ENCODE measurements at places on chromosomes 12 and 14.

DNA sequence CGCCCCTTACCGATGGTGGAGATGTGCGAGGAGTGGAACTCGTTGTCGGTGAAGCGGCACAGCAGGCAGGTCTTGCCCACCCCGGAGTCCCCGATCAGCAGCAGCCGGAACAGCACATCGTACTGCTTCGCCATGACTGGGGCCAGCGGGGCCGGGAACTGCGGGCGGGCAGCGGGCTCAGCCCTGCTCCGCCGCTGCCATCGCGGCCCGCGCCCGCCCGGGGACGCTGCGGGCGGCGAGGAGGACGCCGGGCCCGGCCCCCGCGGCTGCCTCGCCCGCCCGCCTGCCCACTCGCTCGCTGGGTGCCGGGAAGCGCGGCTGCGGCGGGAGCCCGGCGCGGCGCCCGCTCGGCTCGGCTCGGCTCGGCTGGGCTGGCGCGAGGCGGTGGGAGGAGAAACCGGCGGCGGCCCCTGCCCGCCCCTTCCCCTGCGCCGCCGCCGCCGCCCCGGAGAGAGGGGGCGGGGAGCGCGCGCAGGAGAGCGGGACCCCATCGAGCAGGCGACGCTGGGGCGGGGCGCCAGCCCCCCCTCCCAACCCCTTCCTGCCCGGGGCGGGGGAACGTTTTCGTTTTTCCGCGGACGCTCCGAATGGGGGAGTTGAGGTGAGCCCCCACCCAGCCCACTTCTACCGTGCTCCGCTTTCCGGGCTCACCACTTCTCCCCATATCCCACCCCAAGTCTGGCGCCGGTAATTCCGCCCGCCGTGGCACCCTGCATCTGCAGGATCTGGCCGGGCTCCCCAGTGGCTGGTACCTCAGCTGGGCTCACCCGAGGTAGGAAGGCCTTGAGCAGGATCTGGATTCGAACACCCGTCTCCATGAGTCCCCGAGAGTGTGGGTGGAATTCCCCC, at the start of gene RAB15:
RAB15 (minus strand) TSS at position 394 of the 849 bp plus-strand sequence; CDS start at position 134, 260 bp downstream.
- DNase-seq = no peak

DNA sequence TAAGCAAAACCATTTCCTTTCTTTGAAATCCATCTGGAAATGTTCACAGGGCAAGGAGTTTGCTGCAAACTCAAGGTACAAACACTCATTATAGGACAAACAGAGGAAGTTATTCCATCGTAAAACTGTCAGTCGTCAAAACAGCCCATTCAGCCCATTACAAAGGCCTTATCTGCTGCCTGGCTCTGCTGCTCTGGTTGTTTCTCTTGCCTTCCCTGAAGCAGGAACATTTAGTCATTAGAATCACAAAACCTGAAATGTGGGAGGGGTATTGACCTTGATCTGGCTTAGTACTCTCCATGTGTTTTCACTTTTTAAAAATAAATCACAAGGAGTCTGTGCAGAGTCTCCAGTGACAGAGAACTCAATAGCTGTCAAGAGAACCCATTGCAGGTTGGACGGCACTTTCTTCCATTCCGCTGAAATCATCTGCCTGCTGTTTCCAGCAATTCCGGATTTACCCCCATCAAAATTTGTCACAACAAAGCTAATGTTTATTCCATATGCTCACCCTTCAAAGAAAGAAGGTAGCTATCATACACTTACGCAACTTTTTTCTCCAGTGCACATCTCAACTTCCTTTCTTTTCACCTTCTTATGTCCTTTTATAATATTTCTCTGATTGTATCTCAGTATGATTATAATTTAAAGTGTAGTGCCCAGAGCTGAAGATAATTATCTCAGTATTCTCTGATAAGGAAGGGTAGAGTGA, 24.6 kb upstream of the ITPR2 start:
- DNase-seq = no peak

- no peak for DNase-seq
Measured at GRCh38 chr12:53589423-53589822, 36.8 kb downstream of the ATF7 start.

GRCh38 chr12:109513051-109513450, 35.6 kb downstream of the UBE3B start:
- no peak for DNase-seq

DNA sequence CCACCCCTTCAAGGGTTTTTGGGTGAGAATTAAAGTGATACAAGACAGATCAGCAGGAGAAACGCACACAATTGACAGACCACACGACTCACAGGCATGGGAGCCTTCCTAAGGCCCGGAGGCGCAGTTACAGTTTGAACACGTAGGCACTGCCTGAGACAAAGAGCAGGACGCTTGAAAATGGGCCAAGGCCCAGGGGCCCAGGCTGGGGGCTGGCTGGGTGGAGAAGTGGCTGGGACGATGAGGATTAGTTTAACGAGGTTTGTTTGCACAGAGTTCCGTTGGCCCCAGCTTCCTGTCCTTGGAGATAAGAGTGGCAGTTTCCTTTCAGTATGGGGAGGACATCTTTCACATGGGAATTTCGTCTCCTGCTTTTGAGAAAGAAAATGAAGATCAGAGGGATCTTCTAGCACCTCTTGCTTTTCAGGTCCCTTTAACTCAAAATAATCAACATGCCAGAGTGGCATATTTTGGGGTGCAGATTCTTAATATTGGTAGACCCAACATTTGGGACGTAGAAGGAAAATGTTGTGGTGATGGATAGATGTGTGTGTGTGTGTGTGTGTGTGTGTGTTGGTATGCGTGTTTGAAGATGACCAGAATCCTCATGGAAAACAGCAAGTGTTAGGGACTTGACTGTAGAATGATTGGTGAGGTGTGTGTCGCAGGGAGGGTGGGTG, 44.6 kb downstream of the DLK1 start:
- no peak for DNase-seq

GRCh38 chr14:37595809-37596621, 586 bp downstream of the TTC6 start:
- no peak for DNase-seq

DNA sequence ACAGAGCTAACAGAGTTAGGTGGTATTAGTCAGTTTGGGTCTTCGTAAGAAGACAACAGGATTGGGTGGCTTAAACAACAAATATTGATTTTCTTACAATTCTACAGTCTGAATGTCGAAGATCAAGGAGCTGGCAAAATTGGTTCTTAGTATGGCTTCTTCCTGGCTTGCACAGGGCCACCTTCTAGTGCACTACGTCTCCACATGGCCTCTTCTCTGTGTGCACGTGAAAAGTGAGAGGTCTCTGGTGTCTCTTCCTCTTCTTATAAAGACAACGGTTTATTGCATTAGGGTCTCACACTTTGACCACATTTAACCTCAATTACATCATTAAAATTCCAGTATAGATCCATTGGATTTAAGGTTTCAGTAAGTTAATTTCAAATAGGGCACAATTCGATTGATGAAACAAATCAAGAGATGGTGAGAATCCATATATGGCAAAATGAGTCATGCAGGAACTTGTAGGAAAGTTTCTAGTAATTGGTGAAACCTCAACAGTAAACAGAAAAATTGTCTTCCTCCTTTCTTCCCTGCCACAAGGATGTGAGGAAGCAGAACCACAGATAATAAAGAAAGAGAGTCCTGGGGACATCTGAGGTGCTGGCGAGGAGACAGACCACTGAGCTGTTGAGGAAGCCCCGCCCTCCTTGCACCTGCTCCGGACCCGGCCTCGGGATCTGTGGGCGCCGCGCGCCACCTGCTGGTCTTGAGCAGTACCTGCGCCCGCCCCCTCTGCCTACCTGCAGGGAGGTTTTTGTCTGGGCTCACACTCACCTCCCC, 846.7 kb downstream of the TMEM121 start:
- DNase-seq = peak; percentile 2

- no peak for DNase-seq
Measured at GRCh38 chr12:116125956-116126566, 151.4 kb downstream of the MED13L start.

GRCh38 chr12:68453876-68454275, 121.7 kb upstream of the MDM1 start:
- DNase-seq = no peak

GRCh38 chr12:114481200-114481535, 75.2 kb upstream of the TBX5 start:
- DNase-seq = no peak

- no peak for DNase-seq
Measured at GRCh38 chr12:83276904-83277303, 590.2 kb downstream of the TMTC2 start.

DNA sequence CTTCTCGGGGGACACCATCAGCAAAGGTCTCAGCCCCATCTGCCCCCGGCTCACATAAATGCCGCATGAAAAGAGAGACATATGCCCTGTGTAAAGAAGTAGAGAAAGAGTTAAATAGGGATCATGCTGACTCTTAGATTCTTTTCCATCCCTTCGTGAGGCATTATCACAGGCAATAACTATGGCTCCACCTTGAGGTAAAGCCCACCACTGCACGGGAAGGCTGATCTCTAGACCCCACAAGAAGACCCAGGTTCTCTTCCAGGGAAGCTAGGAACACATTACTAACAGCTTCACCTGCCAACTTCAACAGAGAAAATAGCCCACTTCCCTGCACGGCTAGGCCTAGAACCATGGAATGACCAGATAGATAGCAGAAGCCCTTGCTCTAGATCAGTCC, 14.1 kb upstream of the NOP2 start:
- DNase-seq = no peak

DNA sequence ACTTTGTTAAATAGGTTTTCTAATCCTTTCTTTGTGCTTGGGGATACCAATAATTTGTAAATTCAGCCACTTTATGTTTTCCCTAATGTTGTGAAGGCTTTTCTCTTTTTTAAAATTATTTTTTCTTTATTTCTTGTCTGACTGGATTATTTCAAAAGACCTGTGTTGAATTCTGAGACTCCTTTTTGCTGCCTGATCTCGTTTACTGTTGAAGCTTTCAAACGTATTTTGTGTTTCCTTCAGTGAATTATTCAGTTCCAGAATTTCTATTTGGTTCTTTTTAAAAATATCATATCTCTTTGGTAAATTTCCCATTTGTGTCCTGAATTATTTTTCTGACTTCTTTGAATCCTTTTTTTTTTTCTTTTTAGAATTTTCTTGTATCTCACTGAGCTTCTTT, 241.6 kb downstream of the LRIG3 start:
- no peak for DNase-seq

- no peak for DNase-seq
Measured at GRCh38 chr12:24360461-24360860, 411.0 kb upstream of the SOX5 start.

DNA sequence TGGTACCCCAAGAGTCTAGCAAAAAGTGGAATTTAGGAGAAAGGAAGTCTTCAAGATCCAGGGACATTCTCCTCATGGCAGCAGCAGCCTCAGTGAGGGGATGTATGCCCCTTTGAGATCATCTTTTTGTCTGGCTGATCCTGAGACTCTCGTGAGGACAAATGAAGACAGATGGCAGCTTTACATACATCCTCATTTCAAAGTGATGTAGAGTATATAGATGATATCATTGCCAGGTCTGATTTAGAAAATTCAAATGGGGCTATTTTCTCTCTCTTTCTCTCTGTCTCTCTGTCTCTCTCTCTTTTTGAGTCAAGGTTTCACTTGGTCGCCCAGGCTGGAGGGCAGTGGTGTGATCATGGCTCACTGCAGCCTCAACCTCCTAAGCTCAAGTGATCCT, 61.5 kb downstream of the E2F7 start:
- no peak for DNase-seq

GRCh38 chr12:81077686-81078441, at the start of gene ACSS3:
Gene ACSS3 (plus strand): TSS chr12:81078079. CDS start chr12:81078121, 42 bp downstream.
- DNase-seq = peak; percentile 54

- no peak for DNase-seq
Measured at GRCh38 chr12:91902860-91903683, 242.6 kb downstream of the BTG1 start.

DNA sequence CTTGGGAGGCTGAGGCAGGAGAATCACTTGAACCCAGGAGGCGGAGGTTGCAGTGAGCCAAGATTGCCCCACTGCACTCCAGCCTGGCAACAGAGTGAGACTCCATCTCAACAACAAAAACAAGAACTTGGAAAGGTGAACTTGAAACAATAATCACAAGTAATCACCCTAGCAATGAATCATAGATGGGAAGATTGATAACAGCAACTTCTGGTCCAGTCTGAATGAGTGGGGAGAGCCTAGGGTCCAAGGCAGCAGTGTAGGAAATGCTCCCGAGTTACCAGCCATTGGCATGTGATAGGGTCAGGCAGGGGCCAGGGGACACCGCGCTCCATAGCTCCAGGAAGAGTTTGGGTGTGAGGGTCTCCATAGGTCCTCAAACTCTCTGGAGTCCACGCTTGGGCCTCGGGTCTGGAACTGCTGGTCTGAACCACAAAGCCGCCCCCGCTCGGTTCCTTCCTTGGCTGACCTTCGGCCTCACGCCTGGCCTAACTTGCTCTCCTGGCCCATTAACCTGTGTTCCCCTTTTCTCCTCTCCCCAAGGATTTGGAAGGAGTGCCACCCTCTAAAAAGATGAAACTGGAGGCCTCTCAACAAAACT, 19.9 kb upstream of the MLXIP start:
- DNase-seq = no peak

GRCh38 chr12:43444940-43445564, 107.0 kb downstream of the ADAMTS20 start:
- no peak for DNase-seq

DNA sequence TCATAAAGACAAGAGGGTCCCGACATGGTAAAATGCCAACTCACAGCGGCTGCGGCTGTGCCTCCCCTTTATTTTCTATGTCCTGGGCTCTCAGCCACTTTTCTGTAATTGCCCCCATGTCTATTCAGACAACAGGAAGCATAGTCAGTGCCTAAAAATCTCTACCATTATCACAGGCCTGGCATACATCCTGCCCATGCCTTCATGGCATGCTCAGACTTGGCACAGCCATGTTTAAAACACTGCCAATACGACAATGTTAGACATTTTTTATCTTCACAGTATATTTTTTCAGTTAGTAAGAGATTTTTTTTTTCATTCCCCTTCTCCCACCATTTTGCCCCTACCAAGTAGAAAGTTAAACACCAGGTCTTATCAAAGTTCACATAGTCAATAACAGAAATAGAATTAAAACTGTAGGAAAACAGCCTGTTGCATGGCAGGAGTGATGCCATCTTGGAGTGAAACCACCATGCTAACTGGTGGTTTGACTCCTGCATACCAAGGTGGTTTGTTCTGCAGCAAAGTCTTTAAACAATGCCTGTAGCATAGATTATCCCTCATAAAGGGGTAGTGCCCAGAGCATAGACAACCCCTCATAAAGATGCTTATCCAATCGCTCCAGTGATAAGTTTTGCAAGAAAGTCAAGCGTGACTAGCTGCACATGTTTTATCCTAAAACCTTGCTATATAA, 18.9 kb upstream of the CERS5 start:
- no peak for DNase-seq

DNA sequence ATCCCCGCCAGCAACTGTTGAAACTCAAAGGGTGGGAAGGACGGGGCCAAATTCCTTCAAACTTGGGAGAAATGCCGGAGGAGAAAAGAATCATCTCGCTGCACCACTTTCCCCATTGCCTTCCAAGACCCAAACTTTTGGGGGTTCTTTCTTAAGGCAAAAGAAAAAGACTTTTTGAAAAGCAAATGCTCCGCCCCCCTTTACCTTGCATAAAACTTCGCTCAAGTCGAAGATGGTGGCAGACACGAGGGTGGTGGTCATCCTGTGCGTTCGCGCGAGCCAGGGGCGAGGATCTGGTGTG, 239 bp downstream of the ZFP36L1 start:
- no peak for DNase-seq

GRCh38 chr14:71714225-71714624, 218.0 kb upstream of the RGS6 start:
- no peak for DNase-seq

- no peak for DNase-seq
Measured at GRCh38 chr12:55908726-55909512, 18.8 kb downstream of the PYM1 start.

- no peak for DNase-seq
Measured at GRCh38 chr12:96400631-96401075, 414 bp upstream of the CDK17 start.
